ENCODE measurements at places on chromosomes 4 and X.

- no peak for DNase-seq
Measured at GRCh38 chr4:101033986-101034385, 313.3 kb downstream of the PPP3CA start.

DNA sequence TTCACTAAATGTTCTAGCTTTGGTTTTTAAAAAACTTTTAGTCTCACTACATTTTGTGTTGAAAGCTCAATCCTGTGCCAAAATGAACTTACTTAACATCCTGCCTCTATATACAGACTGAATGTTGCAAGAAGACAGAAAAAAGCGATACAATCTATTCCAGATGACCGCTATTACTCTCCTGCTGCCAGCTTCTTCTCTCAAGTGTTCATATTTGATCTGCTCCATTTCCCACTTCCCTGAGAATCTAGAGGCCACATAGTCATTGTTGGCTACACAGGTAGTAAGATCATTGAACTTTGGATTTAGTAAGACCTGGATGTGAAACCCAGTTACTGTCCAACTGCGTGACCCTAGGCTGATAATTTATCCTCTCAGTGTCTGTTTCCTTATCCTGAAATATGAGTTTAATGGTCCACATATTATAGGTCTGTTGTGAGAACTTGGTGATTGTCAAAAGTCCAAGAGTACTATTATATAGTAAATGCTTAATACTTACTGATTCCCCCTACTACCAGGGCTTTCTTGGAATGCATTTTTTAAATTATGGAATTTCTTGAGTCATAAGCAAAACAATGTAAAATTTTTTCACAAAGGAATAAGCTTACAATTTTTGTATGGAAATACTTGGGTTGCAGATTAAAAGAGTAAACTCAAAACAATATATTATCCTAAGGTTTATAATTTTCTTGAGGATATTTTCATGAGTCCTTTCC is 976.8 kb upstream of the ADGRL3 start:
- no peak for DNase-seq

- no peak for DNase-seq
Measured at GRCh38 chrX:30307466-30307865, 1.7 kb downstream of the NR0B1 start.

- no peak for DNase-seq
Measured at GRCh38 chr4:154478547-154478946, 13.1 kb downstream of the DCHS2 start.

DNA sequence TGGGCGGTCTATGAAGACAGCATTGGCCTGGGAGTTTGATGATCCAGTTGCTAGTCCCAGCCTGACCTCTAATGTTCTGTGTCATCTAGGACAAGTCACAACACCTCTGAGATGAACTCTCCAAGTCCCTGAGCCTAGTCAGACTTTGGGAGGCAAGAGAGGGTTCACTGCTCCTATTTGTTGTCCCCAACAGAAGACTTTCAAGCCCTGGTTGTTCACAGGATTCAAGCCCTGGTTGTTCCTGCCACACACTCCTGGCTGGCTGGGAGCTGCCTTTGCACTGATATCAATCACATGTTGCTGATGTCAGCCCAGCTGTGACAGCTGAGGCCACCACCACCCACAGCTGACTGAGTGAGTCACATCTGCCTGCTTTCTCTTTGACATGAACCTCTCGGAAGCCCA is 253.2 kb upstream of the RASGEF1B start:
- peak; percentile 6 for DNase-seq

- DNase-seq = no peak
Measured at GRCh38 chr4:147749811-147750321, 18.0 kb downstream of the ARHGAP10 start.

- DNase-seq = no peak
Measured at GRCh38 chrX:113399506-113400192, 559.0 kb upstream of the AMOT start.

DNA sequence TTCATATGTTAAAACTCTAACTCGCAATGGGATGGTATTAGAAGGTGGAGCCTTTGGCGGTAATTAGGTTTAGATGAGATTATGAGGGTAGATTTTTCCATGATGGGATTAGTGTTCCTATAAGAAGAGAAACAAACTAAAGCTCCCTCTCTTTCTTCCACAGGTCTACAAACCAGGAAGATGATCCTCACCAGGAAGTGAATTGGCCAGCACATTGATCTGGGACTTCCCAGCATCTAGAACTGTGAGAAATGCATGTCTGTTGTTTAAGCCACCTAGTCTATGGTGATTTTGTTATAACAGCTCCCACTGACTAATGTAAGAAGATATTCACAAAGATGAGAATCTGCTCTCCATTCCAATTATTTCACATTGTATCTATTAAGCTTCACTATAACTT is 2266.9 kb downstream of the PCDH7 start:
- no peak for DNase-seq

GRCh38 chr4:1538941-1539772 is 132.9 kb upstream of the NKX1-1 start:
- no peak for DNase-seq

GRCh38 chrX:69285881-69286564 is 120.8 kb upstream of the PJA1 start:
- no peak for DNase-seq

- no peak for DNase-seq
Measured at GRCh38 chr4:8723222-8723980, 130.8 kb downstream of the CPZ start.
